Esophagus mucosa (tissue), 1 donor: ENCODE measurements at places on chromosomes 13 and 19. TPM values are rescaled to one million over a fixed set of nuclear protein-coding genes. Genes with fewer than 3 reads are reported as not detected.

- ATAC-seq, result no peak
Observed at GRCh38 chr13:90868321-90868920, 479.1 kb upstream of the MIR17HG start.

GRCh38 chr13:20337884-20338551 lies 105.9 kb upstream of the GJB6 start:
- no peak for ATAC-seq

DNA sequence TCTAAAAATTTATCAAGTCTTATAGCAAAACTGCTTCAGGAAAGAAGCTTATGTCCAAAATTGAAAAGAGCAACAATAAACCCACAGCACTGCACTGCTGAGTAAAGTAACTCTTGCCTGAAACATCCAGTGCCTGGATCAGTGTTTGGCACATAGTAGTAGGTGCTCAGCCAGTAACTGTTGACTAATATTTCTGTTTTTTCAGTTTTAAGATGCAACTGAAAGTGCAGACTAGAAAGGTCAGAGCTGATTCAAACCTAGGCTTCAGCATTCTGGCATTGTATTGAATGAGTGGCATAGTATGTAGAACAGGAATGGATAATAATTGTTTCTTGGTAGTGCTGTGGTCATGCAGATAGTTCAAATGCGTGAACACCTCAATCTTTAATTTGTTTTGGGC lies 67.6 kb downstream of the UBL3 start:
- no peak for ATAC-seq

DNA sequence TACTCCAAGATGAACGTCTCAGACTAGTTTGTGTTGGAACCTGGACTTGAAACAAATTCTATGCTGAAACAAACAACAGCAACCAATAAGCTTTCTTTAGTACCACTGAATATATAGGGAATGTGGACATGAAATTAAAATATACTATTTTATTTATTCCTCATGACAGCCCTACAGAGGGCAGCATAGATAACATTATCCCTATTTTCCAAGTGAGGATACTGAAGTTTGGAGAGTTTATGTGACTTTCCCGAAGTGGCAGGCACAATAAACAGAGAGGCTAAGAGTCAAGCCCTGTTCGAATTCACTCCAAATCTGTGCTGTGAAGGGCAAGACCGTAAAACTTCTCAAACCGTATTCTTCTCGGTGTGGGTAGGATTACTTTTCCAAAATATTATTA lies 509.9 kb upstream of the GPC6 start:
- no peak for ATAC-seq

DNA sequence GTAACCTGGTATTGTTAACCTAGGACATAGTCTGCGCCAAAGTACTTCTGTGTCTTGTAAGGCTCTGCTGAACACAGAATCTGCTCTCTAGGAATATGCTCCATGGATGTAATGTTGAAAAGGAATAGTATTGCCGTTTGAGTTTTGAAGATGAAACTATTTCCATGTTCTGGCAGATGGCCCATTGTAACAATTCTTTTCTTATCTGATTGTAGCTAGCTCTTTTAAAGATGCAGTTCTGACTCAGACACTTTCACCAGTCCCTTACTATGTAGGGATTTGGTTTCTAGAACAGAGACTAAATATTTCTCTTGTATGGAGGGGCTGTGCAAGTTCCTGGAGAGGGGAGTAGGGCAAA lies 185.6 kb downstream of the MTUS2 start:
- no peak for ATAC-seq

SHC2 gene
- total RNA-seq, result 1.7 TPM

ZNF726 gene
- 2.2 TPM for total RNA-seq

- no peak for ATAC-seq
Observed at GRCh38 chr19:31903979-31904378, 441.4 kb upstream of the ZNF507 start.

- ATAC-seq, result no peak
Observed at GRCh38 chr13:98824376-98825160, 72.1 kb upstream of the SLC15A1 start.

GRCh38 chr19:49786376-49786820 lies 19.6 kb downstream of the AP2A1 start:
- ATAC-seq, result peak; percentile 74

- ATAC-seq, result no peak
Observed at GRCh38 chr19:45271098-45271734, 20.1 kb downstream of the MARK4 start.

- ATAC-seq, result no peak
Observed at GRCh38 chr19:33377586-33378475, 4.3 kb downstream of the CEBPG start.

DNA sequence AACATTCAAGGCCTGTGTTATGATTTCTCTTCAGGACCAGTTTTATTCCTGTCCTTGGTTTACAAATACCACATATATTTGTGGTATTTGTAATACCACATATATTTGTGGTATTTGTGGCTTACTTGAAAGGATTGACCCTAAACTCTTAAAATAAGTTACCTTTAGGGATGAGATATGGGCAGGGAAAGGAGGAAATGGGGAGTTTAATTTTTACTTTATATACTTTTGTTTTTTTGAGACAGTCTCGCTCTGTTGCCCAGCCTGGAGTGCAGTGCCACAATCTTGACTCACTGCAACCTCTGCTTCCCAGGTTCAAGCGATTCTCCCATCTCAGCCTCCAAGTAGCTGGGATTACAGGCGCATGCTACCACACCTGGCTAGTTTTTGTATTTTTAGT lies 2.3 kb upstream of the TGDS start:
- ATAC-seq, result no peak

DNA sequence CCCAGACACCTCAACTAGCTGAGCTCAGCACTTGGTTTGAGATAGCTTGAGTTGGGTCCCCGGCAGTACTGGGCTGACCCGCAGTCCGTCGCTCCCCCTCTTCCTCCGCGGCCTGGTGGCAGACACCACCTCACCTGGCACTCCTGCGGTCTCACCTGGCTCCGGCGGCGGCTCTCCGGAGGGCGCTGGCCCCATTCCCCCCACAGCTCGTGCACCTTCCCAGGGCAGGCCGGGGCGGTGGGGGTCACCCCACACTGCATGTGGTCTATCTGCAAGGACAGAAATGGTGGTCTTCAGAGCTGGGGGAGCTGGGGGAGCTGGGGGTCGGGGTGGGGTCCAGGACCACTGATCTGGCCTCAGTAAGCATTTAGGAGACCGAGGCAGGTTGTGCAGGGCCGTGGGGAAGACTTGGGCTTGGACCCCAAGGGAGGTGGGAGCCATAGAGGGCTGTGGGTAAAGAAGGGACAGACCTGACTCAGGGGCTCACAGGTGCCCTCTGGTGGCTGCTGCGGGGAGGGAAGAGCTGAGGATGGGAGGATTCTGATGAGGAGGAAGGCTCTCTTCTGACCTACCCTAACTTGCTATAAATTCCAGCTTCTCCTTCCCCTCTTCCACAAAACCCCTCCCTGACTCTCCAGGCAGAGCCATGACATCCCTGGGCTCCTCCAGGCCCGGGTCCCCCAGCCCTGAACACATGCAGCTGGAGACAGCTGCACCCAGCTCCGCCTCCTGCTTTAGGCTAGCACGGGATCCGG lies 6.7 kb upstream of the PLIN4 start:
- peak; percentile 41 for ATAC-seq

GRCh38 chr19:940591-941291 lies 14.9 kb downstream of the ARID3A start:
- peak; percentile 88 for ATAC-seq

KLK8 gene
- total RNA-seq, result 418 TPM

CEACAM20 gene
- not detected for total RNA-seq

MBD3L3 gene
- total RNA-seq, result not detected

GRCh38 chr19:32131005-32131404 lies 214.4 kb upstream of the ZNF507 start:
- no peak for ATAC-seq

GRCh38 chr13:112267660-112268059 lies 108.5 kb upstream of the SPACA7 start:
- no peak for ATAC-seq

- ATAC-seq, result peak; percentile 12
Observed at GRCh38 chr19:33309826-33310225, 7.5 kb upstream of the CEBPA start.

DNA sequence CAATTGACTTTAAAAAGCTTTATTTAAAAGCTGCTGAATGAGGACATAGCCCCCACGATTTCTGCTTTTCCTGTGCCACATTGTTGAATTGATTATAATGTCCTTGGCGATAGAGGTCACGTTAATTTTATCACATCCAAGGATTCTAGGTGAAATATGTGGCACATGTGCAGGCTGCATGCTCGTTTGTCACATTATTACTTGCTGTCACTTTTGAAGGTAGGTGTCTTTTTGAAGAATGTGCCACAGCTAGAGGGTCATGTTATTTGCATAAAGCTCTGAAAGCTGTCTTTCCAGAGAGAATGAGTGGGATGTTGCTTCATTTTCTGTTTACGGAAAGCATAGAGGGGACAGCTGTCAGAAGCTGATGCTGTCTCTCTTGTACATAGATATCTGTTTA lies 927.6 kb upstream of the ATXN8OS start:
- no peak for ATAC-seq

DNA sequence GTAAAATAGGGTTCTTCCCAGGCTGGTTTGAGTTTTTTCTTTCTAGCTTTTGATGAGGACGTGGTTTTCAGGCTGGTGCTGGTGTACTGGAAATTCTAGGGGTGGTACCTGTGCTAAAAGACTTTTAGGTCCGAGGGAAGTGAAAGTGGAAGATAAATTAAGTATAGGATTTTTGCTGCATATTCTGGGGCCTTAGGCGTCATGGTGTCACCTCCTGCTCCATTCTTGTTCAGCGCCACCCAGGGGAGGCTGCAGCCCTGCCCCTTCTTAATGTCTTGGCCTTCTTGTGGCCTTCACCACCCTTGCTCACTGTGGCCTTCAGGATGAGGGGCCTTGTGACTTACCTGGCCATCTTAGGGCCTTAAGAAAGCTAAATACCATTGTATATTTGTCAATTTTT lies 12.4 kb downstream of the ZNF552 start:
- ATAC-seq, result no peak

DNA sequence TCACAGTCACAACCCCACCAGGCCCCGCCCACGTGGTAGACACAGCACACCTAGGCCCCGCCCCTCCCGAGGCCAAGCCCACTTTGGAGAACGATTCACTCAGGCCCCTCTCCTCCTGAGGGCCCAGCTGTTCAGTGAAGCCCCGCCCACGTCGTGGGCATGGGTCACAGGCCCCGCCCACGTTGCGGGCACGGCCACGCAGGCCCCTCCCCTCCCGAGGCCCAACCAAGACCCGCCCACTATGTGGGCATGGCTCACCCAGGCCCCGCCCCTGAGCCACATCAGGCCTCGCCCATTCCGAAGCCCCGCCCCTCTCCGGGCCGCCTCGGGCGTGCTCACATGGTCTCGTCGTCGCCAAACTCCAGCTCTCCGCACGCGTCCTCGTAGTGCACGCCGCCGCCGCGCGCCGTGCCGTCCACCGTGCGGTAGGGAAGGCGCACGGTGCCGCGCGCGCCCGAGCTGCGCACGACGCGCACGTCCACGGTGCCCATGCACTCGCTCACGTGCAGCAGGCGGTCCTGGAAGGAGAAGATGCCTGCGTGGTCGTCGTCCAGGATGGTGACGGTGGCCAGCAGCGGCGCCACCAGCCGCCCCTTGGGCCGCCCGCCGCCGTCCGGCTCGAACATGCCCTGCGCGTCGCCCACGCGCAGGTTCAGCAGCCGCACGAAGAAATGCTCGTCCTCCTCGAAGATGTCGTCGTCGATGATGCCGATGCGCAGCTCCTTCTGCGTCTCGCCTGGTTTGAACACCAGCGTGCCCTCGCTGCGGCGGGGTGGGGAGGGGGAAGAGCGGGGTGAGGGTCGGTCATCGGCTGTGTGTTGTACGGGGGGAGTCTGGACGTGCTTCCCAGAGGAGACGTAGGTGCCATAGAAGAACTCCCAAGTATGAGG lies 24.0 kb downstream of the SLC8A2 start:
- ATAC-seq, result peak; percentile 79

CNFN gene
- 1,078 TPM for total RNA-seq

GRCh38 chr13:30712536-30713532 lies 22.5 kb upstream of the ALOX5AP start:
- peak; percentile 81 for ATAC-seq

DNA sequence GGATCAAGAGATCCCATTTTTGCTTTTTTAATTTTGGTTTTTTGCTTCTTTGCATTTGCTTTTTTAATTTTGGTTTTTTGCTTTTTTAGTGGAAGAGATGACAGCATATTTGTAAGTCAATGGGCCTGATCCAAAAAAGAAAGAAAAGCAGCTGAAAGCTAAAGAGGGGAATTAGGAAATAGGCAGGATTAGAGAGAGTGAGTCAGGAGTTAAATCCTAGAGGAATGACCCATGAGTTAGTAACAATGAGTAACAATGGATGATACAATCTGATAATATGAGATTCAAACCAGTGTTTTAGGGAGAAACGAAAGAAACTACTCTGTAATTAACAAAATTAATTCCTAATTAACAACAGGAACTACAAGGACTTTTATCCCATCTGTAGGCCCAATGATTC lies 111.2 kb upstream of the SGCG start:
- no peak for ATAC-seq

DNA sequence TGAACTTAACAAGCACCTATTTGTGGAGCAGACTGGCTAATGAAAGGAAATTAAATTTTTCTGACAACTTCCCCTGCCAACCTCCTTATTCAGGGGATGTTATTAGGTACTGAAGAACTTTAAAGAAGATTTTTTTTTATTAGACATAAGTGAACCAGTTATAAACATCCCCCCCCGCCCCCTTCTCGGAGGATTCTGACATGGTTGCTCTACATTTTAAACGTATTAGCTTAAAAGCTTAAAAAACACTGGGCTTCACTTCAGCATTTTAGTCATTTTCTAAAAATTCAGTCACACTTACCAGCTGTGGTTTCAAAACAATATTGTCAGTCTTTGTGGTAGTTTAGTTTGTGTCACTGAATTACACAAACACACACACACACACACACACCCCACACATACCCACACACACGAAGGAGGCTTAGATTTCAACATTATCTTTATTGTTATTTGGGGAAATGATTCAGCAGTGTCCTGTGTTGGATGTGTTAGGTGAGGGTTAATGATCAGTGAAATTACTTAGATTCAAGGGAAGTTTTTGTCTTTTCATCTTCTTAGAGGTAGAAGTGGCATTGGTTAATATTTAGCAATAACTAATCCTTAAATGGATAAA lies 145.7 kb downstream of the PCCA start:
- no peak for ATAC-seq

DNA sequence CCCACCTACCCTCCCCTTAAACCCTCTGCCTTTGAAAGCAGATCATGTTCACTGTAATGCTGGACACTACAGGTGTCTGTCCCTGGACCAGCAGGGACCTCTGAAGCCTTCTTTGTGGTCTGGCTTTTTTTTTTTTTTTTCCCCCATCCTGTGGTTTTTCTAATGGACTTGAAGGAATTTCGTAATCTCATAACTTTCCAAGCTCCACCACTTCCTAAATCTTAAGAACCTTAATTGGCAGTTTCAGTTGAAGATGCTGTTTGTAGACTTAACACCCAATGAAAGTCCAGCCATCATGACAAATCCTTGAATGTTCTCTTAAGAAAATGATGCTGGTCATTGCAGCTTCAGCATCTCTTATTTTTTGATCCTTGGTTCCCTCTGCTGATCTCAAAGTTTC lies 45.0 kb upstream of the LRCH1 start:
- no peak for ATAC-seq

SLC10A2 gene
- total RNA-seq, result not detected

DCT gene
- not detected for total RNA-seq
